ENCODE measurements at places on chromosomes 2 and 18.

GRCh38 chr18:76075777-76076176 is 419.3 kb downstream of the ZNF516 start:
- DNase-seq, result no peak

- DNase-seq, result no peak
Observed at GRCh38 chr2:168658706-168659105, 143.7 kb upstream of the NOSTRIN start.

DNA sequence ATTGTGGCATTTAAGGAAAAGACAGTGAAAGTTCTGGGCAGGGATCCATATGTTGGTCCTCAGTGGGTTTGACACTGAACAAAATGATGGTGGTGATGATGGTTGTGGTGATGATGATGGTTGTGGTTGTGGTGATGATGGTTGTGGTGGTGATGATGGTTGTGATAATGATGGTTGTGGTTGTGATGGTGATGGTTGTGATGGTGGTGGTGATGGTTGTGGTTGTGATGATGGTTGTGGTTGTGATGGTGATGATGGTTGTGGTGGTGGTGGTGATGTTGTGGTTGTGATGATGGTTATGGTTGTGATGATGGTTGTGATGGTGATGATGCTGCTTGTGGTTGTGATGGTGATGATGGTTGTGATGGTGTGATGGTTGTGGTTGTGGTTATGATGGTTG is 308.7 kb downstream of the AGAP1 start:
- no peak for DNase-seq

- DNase-seq, result peak; percentile 19
Observed at GRCh38 chr2:17084877-17085276, 419.2 kb upstream of the CYRIA start.

- DNase-seq, result no peak
Observed at GRCh38 chr2:54610700-54611099, 112.8 kb upstream of the EML6 start.

DNA sequence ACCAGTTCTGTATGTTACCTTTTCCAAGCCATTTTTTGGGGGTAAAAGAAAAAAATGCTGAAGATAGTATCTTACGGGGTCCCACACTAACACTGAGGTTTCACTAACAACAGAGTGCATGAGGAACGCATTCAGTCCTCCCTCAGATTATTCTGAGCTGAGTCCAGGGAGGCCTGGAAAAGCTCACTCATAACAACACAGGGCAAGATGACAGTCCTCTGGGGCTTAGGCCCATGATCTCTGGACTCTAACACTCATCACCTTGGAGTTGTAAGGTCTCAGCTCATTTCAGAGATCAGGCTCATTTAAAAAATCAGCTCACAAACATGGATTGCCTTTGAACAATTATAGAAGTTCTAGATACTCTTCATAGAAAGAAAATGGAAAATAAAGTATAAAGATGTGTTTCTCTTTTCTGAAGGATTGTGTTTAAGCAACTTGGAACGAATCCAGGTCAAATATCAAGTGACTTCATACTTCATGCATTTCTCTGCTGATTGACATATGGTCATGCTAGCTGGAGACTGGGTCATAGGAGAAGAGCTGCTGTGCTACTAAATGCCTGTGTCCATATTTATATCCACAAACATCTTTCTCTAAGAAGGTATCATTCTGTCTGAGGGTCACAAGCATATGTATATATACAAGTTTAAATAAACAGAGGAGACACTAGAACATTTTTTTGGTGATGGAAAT is 265.8 kb downstream of the ALK start:
- no peak for DNase-seq

DNA sequence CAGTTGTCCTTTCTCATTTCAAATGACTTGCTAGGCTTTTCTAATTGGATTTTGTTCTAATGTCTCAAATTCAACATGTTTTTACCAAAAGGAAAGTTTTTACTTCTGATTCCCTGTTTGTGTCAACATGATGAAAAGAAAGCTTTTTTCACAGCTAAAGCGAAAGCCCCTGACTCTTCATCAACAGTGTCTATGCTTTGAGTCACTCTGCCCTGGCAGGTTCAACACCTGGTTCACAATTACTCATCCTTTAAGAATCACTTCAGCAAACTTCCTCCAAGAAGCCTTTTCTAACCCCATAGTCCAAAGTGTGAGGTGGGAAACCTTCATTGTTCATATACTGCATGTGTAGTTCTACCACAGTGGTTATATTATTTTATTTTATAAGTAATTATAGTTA is 7.6 kb upstream of the DSG2 start:
- DNase-seq, result no peak

GRCh38 chr2:229001196-229001595 is 269.9 kb downstream of the PID1 start:
- DNase-seq, result no peak

- DNase-seq, result no peak
Observed at GRCh38 chr2:97704989-97705388, 8.4 kb upstream of the ZAP70 start.

- DNase-seq, result no peak
Observed at GRCh38 chr2:3785220-3785889, 82.0 kb downstream of the DCDC2C start.

DNA sequence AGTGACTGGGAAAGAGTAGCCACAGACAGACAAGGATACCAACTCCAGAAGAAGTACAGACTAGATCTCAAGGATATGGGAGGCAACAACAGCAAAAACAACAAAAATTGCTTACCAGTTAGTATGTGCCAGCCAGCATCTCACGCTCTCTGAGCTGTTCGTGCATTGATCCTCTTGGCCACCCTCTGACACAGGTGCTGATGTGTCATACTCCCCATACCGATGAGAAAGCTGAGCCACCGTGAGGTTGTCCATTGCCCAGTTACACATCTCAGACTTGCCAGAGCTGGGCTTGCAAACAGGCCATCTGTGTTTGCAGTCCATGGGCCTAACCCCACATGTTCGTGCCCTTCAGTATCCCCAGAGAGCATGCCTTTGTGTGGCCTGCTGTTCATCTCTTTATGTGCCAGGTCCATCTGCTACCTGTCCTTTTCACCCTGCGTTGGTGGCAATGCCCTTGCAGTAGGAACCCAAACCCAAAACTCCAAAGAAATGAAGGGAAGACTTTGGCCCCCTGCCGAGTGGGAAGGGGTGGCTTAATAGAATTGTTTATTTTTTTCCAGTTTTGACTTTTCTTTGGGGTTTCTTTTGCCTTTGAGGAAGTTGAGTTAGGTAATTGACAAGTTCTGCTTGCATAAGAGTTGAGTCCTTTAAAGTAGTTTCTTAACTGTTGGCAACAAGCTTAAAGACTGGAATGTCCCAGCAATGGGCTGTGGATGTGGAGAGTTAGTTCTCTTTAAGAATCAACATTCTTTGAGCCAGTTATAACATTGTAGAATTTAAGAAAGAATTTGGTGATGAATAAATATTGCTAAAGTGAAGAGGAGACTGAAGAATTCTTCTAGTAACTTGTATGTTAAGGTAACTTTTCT is 46.7 kb downstream of the LYPD6B start:
- DNase-seq, result peak; percentile 63

- DNase-seq, result no peak
Observed at GRCh38 chr2:38076152-38076709, 280 bp upstream of the CYP1B1 start.

GRCh38 chr2:238988105-238988504 is 140.2 kb downstream of the TWIST2 start:
- no peak for DNase-seq

DNA sequence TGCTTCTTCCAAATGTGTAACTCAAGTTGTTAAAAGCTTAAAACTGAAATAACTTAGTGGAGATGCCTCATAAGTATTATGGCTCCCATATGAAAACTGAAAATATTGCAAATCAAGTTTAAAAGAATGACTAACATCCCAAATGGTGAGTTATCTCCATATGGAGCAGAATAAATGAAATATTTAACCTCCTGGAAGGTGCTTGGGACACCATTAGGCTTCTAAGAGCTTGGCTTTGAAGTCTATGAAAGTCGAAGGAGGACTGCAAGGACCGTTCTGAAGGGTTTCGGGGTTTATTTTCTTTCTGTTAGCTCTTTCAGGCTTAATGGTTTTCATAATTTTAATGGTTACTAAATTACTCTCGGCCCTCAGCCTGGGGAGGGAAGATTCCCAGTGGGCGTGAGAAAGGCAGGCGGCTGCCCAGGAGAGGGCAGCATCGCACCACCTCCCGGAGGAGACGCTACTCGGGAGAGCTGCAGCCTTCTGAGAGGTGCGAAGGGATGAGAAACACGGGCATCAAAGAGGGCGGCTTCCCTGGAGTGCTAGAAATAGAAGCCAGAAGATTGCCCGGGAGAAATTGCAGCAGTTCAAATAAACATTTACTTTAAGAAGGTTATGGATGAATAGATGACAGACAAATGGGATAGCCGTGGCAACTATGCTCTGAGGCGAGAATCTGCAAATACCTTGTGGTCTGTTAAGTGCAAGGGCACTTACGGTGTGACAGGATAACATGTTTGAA is 43.1 kb downstream of the MAP3K19 start:
- peak; percentile 4 for DNase-seq

DNA sequence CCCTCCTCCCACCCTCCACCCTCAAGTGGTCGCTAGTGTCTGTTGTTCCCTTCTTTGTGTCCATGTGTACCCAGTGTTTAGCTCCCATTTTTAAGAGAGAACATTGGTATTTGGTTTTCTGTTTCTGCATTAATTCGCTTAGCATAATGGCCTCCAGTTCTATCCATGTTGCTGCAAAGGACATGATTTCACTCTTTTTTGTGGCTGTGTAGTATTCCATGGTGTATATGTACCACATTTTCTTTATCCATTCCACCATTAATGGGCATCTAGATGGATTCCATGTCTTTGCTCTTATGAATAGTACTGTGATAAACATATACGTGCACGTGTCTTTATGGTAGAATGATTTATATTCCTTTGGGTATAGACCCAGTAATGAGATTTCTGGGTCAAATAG is 42.9 kb downstream of the TSPYL6 start:
- no peak for DNase-seq

All from AG04449 (cell line).